MCF 10A (cell line): ENCODE measurements at places on chromosomes 12 and 14.

DNA sequence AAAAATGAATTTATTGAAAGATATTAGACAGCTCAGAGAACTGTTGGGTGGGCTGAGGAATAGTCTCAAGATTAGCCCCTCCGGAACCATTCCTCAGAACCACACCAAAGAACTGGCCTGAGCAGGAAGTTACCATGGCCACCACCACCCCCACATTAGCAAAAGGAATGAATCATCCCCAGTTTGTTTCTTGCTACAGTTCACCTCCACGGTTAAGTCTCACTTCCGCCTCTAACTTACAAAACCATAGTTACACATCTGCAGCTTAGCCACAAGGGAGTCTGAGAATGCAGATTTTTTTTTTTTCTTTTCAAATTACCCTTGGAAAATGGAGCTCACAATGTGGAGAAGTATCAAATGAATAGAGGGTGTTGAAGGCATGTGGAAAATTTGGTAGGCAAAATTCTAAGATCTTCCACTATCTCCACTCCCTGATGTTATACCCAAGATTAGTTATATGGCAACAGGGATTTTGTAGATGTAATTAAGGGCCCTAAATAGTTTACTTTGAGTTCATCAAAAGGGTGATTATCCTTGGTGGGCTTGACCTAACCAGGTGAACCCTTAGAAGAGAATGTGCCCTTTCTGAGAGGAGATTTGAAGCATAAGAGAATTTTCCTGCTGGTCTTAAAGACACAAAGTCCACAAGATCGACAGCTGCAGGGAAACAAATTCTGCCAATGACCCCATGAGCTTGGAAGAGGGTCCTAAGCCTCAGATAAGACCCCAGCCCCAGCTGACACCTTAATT is 129.8 kb upstream of the KRR1 start:
- peak; percentile 75 for DNase-seq

DNA sequence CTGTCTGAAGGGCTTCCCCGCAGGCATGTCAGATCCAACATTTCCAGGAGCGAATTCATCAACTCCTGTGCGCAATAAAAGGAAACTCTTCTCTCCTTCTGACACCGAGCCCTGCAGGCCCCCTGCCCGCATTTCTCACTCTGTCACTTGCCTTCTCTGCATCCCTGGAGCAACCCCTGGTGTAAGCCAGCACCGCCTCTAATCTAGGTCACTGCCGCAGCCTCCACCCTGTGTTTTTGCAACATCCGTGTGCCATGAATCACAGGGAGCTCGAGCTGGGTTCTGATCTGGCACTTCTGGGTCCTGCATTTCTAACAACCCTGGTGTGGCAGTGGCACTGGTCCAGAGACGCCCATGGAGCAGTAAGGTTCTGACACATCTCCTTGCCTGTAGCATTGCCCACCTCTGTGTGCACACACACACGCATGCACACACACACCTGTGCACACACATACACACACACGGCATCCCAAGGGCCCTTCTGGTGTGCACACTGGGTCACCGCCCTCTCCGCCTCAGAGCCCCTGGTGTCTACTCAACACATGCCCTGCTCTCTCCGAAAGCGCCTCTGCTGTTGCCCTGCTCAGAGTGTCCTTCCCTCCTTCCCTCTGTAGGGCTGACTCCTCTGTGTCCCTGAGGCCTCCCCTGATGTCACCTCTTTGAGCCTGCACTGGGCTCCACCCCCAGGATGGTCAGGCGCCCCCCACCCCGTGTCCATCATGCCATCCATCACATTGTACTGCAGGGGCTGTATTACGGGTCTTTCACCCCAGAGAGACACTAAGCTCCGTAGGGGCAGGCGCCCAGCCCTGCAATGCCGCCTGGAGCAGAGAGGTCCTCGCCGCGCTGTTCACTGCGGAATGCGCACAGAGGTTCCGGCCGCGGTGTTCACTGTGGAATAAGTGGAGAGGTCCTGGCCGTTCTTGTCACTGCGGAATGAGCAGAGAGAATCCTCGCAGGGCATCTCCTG is 111.4 kb upstream of the SFSWAP start:
- no peak for DNase-seq

- DNase-seq = no peak
Observed at GRCh38 chr12:122382919-122383350, 39.5 kb downstream of the CLIP1 start.

DNA sequence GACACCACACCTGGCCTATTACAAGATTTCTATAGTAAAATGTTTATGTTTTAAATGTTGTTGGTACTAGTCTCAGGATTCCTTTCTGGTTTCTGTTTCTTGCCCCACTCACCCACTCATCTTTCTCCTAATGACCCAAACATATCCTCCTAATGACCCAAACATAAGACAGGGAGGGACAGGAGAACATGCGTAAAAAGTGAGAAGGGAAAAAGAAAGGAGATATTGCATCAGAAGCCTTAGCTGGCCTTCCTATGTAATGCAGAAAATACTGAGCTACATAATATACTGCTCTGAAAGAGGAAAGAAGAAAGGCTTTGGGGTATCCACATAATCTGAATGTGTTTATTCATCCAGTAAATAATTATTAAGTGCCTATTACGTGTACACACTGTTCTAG is 104.6 kb upstream of the GPHB5 start:
- DNase-seq = no peak

DNA sequence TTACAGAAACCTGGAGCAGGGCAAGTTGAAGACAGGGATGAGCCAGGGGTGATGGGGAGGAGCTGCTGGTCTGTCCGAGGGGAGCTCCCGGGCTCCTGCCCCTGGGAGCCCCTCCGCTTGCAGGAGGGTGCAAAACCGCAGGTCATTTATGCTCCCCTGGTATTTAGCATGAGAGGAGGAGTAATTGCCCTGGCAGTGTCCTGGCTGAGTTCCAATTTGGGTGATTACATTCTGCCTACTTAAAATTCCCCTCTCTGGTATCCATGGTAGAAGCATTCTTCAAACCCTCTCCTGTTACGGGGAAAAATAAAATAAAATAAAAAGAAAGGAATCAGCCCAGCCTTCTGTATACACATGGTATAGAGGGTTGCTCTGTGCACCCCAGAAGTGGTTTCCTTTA is 61.7 kb upstream of the VRK1 start:
- DNase-seq = peak; percentile 3

DNA sequence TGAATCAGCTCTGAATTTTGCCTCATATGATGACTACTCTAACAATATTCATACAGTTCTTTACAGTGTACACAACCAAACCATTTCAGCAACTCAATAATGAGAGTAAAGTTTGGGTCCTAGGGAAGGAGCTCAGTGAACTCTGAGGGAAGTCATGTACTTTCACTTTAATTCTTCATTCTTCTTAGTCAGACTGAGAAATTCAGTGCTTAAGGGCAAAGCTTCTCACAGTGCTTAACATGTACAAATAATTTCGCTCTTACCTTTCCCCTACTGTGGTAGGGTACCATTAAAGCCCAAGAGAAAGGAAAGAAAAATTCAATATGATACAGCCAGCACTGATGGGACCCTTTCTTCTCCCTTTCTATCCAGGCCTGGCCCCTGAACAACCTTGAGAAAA is 435.0 kb downstream of the NELL2 start:
- no peak for DNase-seq

DNA sequence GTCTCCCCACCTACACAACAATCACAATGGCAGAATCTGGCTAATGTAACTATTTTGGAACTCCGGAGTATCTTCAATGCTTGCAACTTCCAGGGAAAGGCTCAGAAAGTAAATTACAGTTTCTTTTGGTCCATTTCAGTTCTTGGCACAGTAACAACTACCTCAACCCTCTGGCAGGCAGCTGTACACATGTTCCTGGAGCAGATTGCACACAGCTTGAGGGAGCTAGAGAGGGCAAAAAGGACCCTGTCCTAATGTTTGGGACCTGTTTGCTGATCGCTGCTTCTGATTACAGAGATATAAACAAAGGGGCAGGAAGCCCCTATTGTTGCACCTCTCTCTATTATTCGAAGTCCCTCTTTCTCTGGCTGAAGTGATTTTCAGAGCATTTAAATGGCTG is 35.2 kb upstream of the SLC38A1 start:
- no peak for DNase-seq

DNA sequence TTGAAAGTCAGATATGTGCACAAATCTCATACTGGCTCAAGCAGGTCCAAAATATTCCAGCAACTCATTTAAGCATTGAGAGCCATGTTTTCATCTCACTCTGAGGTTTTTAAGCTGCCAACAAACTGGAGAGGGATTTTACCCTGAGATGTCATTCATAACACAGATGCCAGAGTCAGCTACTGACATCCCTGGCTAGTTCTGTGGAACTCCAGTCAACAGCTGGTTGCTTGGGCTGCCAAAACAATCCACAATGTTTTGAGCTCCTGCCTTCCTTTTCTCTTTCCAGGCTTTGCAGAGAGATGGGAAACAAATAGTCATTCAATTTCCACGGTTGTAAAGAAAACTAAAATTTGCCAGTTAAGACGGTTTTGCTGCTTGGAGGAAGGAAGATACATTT is 621.2 kb upstream of the FBXO33 start:
- DNase-seq = no peak

DNA sequence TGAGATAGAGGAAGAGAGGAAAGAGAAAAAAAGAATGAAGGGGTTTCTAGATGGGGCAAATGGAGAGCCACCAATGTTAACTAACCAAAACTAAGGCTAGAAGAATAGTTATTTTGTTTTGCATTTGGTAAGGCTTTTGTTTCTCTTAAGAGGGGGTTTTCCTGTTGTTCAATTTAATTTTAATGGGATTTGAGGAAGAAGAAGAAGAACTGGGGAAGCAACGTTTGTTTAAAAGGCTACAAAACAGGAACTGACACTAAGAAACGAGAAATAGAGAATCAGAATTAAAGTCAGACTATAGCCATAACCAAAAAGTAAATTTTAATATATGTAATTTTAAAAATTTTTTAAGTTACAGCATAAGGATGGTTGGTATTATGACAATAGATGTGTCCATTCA is 13.7 kb downstream of the TXNDC16 start:
- DNase-seq = no peak

DNA sequence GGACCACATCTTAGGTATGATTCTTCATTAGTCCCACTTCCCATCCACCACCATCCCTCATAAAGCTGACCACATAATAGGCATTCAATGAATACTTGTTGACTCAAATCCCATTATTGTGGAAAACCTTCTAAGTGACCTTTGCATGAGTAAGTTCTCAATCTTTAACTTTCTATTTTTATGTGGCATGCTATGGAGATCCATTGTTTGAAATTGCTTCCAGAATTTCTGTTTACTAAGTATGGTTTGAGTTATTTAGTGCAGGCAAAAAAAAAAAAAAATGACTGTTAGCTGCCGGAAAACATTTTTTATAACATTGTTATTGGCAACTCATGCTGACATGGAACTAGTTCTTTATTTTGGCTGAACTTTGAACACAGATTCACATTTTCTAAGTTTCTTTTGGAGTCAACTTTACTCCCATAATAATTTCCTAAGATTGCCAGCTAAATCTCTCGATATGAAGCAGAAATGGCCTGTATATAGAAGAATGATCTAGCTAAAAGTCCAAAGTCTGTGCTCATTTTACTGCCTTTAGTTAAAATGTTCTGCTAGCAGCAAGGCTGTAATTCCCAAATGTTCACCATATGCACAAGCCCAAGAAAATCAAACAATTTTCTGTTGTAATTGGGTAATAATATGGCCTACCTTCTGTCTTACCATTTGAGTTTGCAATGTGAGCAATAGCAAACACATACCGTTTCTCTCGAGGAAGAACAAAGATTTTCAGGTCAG is 77.9 kb downstream of the PTGER2 start:
- no peak for DNase-seq

GRCh38 chr12:108899145-108899544 is 19.3 kb downstream of the DAO start:
- DNase-seq = no peak

GRCh38 chr12:20368651-20369304 is 441 bp downstream of the PDE3A start:
- no peak for DNase-seq

DNA sequence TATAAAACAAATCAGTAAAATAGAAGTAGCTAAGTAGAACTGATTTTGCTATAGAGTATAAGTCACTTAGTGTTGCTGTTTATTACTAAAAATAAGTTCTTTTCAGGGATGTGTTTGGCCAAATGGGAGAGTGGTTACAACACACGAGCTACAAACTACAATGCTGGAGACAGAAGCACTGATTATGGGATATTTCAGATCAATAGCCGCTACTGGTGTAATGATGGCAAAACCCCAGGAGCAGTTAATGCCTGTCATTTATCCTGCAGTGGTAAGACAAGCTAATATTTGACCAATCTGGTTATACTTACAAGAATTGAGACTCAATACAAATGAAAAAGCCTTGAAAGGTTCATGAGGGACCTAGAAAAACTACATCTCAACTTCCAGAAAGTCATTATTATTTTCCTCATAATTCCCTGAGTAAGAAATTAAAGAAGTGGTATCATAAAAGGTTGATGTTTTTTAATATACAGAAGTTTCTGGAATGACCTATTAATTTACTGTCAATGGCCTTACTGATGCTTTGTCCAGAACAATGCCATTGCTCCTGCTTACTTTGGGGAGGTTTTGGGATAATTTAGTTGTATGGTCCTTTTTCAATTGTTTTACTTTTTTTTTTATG is 1.9 kb downstream of the LYZ start:
- no peak for DNase-seq

DNA sequence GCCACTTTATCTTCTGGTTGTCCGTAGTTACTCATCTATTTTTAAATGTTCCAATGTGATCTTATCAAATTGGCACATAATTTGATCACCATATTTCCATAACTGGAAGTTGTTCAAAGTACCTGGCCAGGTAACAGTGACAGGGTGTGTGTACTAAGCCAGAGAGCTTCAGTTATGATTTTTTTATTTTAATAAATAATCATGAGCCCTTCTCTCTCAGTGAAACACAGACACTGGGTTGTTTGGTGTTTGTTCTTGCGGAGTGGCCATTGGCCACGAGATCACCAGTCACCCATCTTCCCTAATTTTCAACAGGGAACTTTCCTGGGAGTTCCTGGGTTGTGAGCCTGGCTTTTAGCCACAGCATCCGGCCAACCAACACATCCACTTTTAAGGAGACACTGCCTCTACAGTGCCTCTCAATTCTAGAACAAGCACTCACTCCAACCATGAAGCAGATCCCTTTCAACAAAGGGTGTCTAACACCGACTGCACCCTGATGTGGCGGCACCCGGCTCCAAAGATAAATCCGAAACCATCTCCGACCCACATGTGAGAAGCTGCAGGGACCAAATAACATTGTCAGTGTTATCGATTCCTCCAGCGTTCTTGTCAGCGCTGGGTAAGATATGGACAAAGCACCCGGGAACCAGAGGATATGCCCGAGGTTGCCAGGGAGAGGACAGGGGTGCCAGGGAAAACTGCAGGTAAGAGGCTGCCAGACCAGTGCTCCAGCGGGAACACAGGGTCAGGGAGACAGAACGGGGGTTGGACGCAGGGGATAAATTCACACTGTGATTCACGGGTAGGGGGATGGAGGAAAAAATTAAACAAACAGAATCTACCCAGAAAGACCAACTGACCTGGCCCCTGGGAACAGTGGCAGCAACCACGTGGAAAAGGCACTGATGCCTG is 49.9 kb downstream of the FOXN3 start:
- DNase-seq = no peak

- DNase-seq = no peak
Observed at GRCh38 chr14:23021434-23021833, 11.5 kb upstream of the C14orf93 start.
